ENCODE measurements at places on chromosomes 13 and 19.

DNA sequence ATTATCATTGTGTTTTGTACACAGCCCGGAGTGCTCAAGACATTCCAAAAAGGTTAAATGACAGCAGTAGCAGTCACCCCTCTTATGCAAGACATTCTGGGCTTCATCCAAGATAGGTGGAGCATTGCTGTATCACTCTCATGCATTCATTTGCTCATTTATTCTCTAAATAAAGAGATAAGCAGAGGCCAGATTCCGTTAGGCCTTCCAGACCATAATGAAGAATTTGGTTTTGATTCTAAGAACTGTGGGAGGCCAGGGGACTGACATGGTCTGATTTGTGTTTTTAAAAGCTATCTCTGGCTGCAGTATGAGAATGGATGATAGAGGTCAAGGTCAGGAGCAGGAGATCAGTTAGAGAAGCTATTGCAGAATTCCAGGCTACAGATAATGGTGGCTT, 145.8 kb downstream of the KCNRG start:
- no peak overlapping the region for H3K4me3 ChIP-seq
- no peak for DNase-seq
- no peaks in the 10 kb centered on the region for H3K4me1 ChIP-seq
- H3K27me3 ChIP-seq, result no peaks in the 10 kb centered on the region
- H3K36me3 ChIP-seq, result no peaks in the 10 kb centered on the region
- H3K27ac ChIP-seq, result no peak overlapping the region

- peak overlapping the region; percentile 78 for H3K4me3 ChIP-seq
- H3K4me1 ChIP-seq, result peaks cover 22% of the 10 kb centered on the region
- H3K27ac ChIP-seq, result peak overlapping the region; percentile 96
- DNase-seq, result peak; percentile 71
- no peaks in the 10 kb centered on the region for H3K36me3 ChIP-seq
- peaks cover 41% of the 10 kb centered on the region for H3K27me3 ChIP-seq
Measured at GRCh38 chr19:45469945-45470761, 2.4 kb downstream of the FOSB start.

DNA sequence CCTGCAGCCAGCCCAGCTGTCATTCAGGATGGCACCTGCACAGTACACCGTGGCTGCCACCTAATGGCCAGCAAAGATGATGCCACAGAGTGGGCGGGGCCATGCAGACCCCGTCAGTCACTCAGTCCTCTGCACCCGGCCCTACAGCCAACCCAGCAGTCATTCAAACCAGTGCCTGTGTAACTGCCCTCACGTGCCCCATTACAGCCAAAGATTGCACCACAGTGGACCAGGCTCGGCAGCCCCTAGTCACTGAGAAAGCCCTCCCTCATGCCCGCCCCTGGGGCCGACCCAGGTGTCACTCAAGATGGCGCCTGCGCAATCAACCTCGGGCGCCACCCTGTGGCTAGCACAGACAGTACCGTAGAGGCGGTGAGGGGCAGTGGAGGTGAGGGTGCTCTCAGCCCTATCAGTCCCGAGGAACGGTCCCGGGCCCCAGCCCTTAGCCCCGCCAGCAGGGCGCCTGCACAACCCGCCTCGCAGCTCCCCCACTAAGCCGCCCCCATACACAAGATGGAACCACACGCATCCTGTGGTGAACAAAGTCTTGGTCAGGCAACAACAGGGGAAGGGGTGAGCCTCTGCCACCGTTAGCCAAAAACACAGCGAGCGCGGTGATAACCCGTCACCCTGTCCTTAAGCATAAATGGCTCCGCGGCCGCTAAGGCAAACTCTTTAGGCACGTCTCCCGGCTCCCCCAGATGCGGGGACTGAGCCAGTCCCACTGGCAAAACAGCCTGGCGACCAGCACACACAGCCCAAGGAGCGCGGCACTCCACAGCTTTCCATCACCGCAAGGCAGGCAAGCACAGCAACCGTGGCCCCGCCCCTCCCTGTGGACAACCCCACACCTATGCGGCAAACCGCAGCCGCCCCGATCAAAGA, 2.3 kb downstream of the PEG3 start:
- no peaks in the 10 kb centered on the region for H3K4me1 ChIP-seq
- H3K27me3 ChIP-seq, result no peaks in the 10 kb centered on the region
- peak overlapping the region; percentile 80 for H3K27ac ChIP-seq

GRCh38 chr19:56091751-56092546, 29.1 kb downstream of the ZNF787 start:
- DNase-seq, result no peak
- peaks cover 82% of the 10 kb centered on the region for H3K36me3 ChIP-seq
- no peak overlapping the region for H3K4me3 ChIP-seq
- H3K27ac ChIP-seq, result no peak overlapping the region

DNA sequence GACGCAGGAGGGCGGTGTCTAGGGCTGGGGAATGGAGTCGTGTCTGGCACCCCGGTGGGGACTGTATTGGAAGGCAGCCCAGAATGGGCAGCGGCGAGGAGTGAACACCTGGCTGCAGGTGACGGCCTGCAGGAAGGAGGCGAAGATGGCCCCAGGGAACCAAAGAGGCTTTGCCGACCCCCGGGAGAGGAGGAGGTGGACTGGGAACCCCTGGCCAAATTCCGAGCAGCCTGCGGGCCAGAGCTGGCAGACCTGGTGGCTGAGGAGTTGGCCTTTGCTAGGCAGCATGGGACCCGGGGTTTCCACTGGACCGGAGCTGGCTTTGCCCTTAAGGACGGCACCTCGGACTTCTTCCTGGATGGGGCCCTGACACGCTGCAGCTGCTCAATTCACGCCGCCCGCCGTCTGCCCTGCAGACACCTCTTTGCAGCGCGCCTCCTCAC, 25.9 kb downstream of the ZSWIM9 start:
- peaks cover 9% of the 10 kb centered on the region for H3K4me1 ChIP-seq
- H3K27ac ChIP-seq, result no peak overlapping the region
- H3K4me3 ChIP-seq, result no peak overlapping the region
- H3K36me3 ChIP-seq, result peaks cover 8% of the 10 kb centered on the region
- no peak for DNase-seq

DNA sequence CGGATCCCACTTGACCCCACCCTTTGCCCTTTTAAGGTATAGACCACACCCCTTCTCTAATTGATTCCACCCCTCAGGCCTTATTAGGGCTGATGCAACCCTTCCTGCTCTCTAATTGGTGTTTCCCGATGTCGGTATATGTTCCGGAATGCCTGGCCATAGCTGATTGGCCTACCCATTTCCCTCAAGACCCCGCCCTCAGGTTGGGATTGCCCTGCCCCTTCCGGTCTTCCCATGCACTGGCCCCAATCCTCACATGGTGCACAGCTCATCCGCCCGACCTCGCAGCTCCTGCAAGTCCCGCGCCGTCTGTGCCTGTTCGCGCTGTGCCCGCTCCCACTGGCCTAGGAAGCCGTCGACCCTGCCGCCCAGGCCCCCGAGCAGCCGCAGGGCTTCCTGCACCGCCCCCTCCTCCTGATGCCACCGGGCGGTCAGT, 18.1 kb downstream of the TSKS start:
- no peak overlapping the region for H3K4me3 ChIP-seq
- DNase-seq, result no peak
- no peaks in the 10 kb centered on the region for H3K4me1 ChIP-seq
- H3K27ac ChIP-seq, result no peak overlapping the region
- no peaks in the 10 kb centered on the region for H3K36me3 ChIP-seq
- H3K27me3 ChIP-seq, result no peaks in the 10 kb centered on the region

DNA sequence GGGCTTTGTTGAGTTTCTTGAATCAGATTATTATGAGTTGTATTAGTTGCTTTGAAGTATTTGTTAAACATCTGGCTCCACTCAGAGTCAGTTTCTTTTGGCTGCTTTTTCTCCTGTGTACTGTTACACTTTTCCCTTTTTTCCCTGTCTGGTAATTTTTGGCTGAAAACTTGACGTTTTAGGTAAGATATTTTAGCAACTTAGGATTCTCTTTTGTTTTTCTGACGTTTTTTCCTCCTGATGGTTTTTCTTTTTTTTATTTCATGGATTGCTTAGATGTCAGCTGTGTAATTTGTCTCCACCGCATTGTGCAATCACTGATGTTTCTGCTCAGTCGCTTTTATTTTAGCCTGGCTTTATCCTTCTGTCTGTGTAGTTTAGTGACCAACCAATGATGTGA, 20.7 kb downstream of the RFC3 start:
- H3K27me3 ChIP-seq, result no peaks in the 10 kb centered on the region
- no peak overlapping the region for H3K4me3 ChIP-seq
- H3K27ac ChIP-seq, result no peak overlapping the region
- H3K36me3 ChIP-seq, result peaks cover 16% of the 10 kb centered on the region
- no peaks in the 10 kb centered on the region for H3K4me1 ChIP-seq

DNA sequence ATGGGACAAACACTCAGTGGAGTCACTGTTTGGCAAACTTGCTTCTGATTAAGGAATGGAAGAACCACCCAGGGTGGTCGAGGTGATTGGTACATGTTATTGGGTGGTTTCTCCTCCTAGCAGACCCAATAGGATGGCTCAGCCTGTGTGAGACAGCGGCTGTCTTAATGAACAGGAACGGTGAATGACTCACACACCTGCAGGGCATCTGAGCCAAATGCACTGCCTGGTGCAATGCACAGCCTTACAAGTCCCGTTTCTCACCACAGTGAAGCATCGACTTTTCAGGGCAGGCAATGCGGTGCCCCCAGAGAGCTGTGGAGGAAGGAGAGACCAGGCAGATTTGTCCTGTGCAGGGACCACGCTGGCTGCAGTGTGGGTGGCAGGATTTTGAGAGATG, 238.5 kb downstream of the FGF9 start:
- no peaks in the 10 kb centered on the region for H3K4me1 ChIP-seq
- no peaks in the 10 kb centered on the region for H3K27me3 ChIP-seq
- no peaks in the 10 kb centered on the region for H3K36me3 ChIP-seq
- H3K27ac ChIP-seq, result no peak overlapping the region
- no peak for DNase-seq

- no peaks in the 10 kb centered on the region for H3K27me3 ChIP-seq
- peak overlapping the region; percentile 98 for H3K4me3 ChIP-seq
- peak; percentile 70 for DNase-seq
- H3K36me3 ChIP-seq, result peaks cover 27% of the 10 kb centered on the region
- H3K4me1 ChIP-seq, result peaks cover 34% of the 10 kb centered on the region
Measured at GRCh38 chr19:16078759-16079707, 2.7 kb downstream of the TPM4 start.

GRCh38 chr13:33032037-33032625, 15.9 kb downstream of the KL start:
- no peaks in the 10 kb centered on the region for H3K4me1 ChIP-seq
- H3K27ac ChIP-seq, result no peak overlapping the region
- H3K4me3 ChIP-seq, result no peak overlapping the region
- no peaks in the 10 kb centered on the region for H3K36me3 ChIP-seq
- no peaks in the 10 kb centered on the region for H3K27me3 ChIP-seq
- DNase-seq, result no peak

Data from stomach (tissue), 19 donors.